ENCODE measurements at places on chromosomes 1 and 21. TPM values are rescaled to one million over a fixed set of nuclear protein-coding genes. Genes with fewer than 3 reads are reported as not detected.

GRCh38 chr1:155892796-155893195 is 18.4 kb downstream of the RIT1 start:
- peaks cover 24% of the 10 kb centered on the region for H3K4me1 ChIP-seq
- no peaks in the 10 kb centered on the region for H3K27me3 ChIP-seq
- H3K4me3 ChIP-seq, result peak overlapping the region; percentile 11
- peak overlapping the region; percentile 90 for H3K27ac ChIP-seq

The AVPR1B gene
- not detected for total RNA-seq

DNA sequence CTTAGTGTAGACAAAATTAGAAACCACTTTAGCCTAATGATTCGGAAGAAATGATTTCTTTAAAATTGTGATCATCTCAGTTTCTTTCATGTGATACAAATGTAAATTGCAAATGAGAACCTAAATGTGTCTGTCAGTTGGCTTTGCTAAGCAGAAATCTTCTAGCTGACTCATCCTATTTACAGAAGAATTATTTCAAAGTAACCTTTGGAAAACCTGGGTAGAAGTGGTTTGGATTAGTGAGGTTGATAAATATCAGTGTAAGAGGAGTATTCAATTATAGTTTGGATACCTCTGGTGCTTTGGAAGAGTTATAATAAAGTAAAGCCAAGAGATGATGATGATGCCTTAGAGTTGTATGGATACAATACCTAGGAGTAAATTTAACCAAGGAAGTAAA is 37.4 kb downstream of the CC2D1B start:
- no peak overlapping the region for H3K4me3 ChIP-seq
- DNase-seq, result no peak
- no peaks in the 10 kb centered on the region for H3K27me3 ChIP-seq
- H3K36me3 ChIP-seq, result no peaks in the 10 kb centered on the region

DNA sequence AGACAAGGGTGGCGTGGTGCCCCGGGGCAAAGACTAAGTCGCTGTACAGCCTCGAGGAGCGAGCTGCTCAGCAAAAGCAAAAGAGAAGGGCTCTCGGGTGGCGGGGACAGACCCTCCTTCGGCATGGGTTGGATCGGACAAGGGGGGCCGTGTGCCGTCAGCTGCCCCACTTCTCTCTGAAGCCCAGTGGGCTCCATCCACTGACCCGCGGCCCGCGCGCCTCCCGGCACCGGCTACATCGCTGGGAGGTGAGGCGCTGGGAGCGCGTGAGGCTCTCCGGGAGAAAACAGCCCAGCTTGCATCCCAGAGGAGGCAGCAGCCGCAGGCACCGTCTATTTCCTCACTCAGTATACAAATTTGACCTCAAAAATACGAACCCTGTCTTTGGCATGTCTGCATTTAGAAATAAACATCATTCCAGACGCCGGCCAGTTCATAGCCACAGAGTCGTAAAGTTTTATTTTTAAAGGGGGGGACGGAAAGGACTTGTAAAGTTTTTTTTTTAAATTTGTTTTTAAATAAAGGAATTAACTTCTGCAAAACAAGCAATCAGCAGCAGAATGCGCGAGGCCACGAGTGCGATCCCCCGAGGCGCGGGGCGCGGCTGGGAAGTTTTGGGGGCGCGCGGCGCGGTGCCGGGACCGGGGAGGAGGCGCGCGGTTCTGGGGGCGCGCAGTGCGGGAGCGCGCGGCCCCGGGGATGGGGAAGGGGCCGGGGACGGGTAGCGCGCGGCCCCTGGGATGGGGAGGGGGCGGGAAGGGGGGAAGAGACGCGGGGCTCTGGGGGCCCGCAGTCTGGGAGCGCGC is 689 bp upstream of the GPR137B start:
- DNase-seq, result no peak
- H3K36me3 ChIP-seq, result no peaks in the 10 kb centered on the region
- H3K27me3 ChIP-seq, result peaks cover 45% of the 10 kb centered on the region
- H3K4me3 ChIP-seq, result no peak overlapping the region
- no peak overlapping the region for H3K27ac ChIP-seq

DNA sequence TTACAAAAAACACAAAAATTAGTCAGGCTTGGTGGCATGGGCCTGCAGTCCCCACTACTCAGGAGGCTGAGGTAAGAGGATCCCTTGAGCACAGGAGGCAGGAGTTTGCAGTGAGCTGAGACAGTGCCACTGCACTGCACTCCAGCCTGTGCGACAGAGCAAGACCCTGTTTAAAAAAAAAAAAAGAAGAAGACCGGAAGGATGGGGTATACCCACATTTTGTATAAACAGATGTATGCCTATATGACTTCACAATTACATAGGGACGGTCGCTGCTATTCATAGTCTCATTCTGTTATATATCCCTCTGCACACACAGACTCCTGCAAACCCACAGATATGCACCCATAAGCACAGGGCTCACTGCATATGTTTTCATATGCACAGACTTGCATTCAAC is 12.7 kb downstream of the LCK start:
- H3K27me3 ChIP-seq, result no peaks in the 10 kb centered on the region
- no peaks in the 10 kb centered on the region for H3K4me1 ChIP-seq
- no peaks in the 10 kb centered on the region for H3K36me3 ChIP-seq
- H3K4me3 ChIP-seq, result no peak overlapping the region
- no peak for DNase-seq
- H3K27ac ChIP-seq, result no peak overlapping the region

- H3K27me3 ChIP-seq, result no peaks in the 10 kb centered on the region
- H3K36me3 ChIP-seq, result no peaks in the 10 kb centered on the region
- DNase-seq, result no peak
- H3K4me3 ChIP-seq, result no peak overlapping the region
- H3K27ac ChIP-seq, result no peak overlapping the region
Observed at GRCh38 chr1:198929111-198929604, 290.3 kb downstream of the PTPRC start.

DNA sequence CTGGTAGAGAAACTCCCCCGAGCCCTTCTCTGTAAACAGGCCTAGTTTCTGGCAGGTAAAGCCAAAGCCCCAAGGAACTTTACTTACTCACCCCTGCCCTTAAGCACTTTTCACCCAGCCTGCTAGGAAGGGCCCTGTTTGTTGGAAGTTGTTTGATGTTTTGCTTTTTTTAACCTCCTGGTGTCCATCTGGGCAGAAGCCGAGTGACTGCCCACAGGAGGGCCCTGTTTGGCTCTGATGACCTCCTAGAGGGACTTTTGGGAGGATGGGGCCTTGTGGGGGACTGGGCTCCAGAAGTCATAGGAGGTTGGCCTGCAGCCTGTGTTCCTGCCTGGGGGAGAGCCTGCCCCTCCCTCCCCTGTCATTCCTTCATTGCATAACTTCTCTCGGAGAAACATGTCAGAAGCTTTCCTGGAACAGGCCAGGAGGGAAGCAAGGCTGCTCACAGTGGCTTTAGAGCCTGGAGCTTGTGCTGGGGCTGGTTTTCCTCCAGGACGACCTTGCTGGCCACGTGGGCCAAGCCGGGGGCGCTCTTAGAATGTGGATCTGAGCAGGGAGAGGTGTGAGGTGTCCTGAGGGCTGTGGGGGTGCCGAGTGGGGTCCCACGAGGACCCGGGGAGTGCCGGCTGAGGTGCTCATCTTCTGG is 33.9 kb downstream of the COQ8A start:
- no peaks in the 10 kb centered on the region for H3K4me1 ChIP-seq
- peaks cover 15% of the 10 kb centered on the region for H3K36me3 ChIP-seq
- H3K27me3 ChIP-seq, result no peaks in the 10 kb centered on the region

The CITED4 gene
- total RNA-seq, result 67.5 TPM

The NCAM2 gene
- total RNA-seq, result not detected

The RNU1-1 gene
- 3,235 TPM for total RNA-seq

GRCh38 chr1:95951371-95952102 is 717.5 kb downstream of the RWDD3 start:
- DNase-seq, result no peak
- H3K27me3 ChIP-seq, result no peaks in the 10 kb centered on the region
- no peak overlapping the region for H3K27ac ChIP-seq
- no peaks in the 10 kb centered on the region for H3K36me3 ChIP-seq
- no peaks in the 10 kb centered on the region for H3K4me1 ChIP-seq

DNA sequence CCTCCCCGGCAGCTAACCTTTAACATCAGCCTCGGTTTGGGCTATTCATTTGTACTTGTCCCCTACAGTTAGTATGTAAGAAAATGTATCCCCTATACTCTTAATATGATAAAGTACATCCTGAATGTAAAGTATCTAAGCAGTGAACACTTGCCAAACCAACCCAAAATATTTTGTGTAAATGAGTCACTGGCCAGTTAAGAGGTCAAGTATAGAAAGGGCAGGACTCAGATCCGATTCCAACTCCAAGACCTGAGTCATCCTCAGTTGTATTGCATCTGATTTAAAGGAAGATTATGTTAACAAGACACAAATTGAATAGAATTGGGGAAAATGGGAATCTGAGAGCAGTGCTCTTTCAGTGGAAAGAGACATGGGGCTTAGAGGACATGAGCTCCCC is 84.4 kb downstream of the CD58 start:
- peak overlapping the region; percentile 6 for H3K4me3 ChIP-seq
- no peak for DNase-seq
- H3K36me3 ChIP-seq, result no peaks in the 10 kb centered on the region

DNA sequence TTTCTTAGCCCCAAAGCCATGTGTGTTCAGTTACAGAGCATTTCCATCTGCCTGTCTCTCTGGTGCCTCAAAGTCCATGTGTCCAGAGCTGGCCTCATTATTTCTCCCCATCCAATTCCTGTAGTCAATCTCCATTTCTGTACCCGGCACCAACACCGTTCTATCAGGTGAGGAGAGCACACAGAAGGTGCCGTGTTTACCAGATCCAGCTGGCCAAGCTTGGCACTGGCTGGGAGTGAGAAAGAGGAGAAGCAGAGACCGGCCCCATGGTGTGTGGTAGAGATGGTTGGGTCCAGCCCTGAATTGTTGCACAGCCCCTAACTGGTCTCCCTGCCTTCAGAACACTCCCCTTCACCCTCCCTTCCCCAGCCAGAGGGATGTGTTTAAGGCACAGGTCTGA is 7.5 kb upstream of the SSBP3 start:
- no peak for DNase-seq
- no peak overlapping the region for H3K4me3 ChIP-seq
- no peaks in the 10 kb centered on the region for H3K36me3 ChIP-seq
- peaks cover 30% of the 10 kb centered on the region for H3K27me3 ChIP-seq

- no peaks in the 10 kb centered on the region for H3K27me3 ChIP-seq
- no peak for DNase-seq
- no peaks in the 10 kb centered on the region for H3K36me3 ChIP-seq
- no peak overlapping the region for H3K27ac ChIP-seq
- peaks cover 38% of the 10 kb centered on the region for H3K4me1 ChIP-seq
- H3K4me3 ChIP-seq, result no peak overlapping the region
Observed at GRCh38 chr1:10514490-10515235, 39.9 kb downstream of the PEX14 start.

DNA sequence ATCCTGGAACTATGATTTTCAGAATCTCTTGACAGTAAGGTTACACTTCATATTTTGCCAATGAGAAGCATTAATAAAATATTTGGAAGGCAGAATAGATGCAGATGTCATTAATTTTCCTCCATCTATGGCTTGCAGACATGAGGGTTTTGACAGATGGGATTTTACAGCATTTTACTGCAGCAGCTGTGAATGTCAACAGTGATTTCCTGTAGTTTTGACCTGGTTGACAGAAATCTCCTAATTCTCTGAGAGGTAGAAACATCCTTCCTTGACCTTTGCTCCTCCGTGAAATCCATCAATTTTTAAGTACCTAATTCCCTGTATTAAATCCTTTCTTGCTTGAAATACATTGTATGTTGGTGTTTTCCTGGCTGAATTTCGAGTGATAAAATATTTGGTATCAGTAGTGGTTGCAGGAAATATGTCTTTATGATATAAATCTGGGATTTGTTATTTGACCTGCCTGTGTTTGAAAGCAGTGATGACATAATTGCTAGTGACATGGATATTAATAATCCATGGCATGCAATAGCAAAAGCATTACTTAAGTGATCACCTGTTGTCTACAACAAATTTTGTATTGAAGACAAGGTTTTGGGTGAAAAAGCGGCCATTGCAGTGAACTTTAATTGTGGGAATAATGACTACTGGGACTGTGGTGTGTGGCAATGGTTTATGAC is 73.9 kb downstream of the HLX start:
- no peaks in the 10 kb centered on the region for H3K27me3 ChIP-seq
- no peaks in the 10 kb centered on the region for H3K4me1 ChIP-seq

DNA sequence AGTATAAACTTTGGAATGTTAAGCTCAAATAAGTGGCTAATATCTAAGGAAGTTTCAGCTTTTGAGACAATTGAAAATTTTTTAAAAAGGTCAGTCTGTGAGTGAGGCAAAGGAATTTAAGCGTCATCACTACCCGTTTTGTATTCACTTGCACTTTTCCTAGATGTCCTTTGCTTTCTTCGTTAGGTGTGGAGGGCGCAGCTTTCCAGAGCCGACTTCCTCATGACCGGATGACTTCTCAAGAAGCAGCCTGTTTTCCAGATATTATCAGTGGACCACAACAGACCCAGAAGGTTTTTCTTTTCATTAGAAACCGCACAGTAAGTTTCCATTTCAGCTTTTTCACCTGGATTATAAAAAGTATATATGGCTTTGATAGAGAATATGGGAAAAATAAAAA is 30.9 kb downstream of the KDM1A start:
- H3K4me1 ChIP-seq, result peaks cover 14% of the 10 kb centered on the region
- H3K27me3 ChIP-seq, result no peaks in the 10 kb centered on the region
- peak overlapping the region; percentile 23 for H3K27ac ChIP-seq
- H3K4me3 ChIP-seq, result no peak overlapping the region

- H3K4me3 ChIP-seq, result no peak overlapping the region
- no peaks in the 10 kb centered on the region for H3K36me3 ChIP-seq
- no peak overlapping the region for H3K27ac ChIP-seq
- H3K4me1 ChIP-seq, result peaks cover 36% of the 10 kb centered on the region
- no peaks in the 10 kb centered on the region for H3K27me3 ChIP-seq
Observed at GRCh38 chr1:83060651-83061390, 938.1 kb downstream of the TTLL7 start.

GRCh38 chr1:237235091-237235490 is 193.1 kb downstream of the RYR2 start:
- no peaks in the 10 kb centered on the region for H3K36me3 ChIP-seq
- H3K27me3 ChIP-seq, result no peaks in the 10 kb centered on the region
- H3K27ac ChIP-seq, result no peak overlapping the region
- H3K4me1 ChIP-seq, result no peaks in the 10 kb centered on the region
- no peak overlapping the region for H3K4me3 ChIP-seq

- H3K4me1 ChIP-seq, result peaks cover 11% of the 10 kb centered on the region
- no peaks in the 10 kb centered on the region for H3K27me3 ChIP-seq
- no peak overlapping the region for H3K27ac ChIP-seq
- H3K36me3 ChIP-seq, result no peaks in the 10 kb centered on the region
- DNase-seq, result no peak
Observed at GRCh38 chr1:89670163-89670562, 37.2 kb downstream of the LRRC8C start.

The TSACC gene
- total RNA-seq, result 0.75 TPM
